ENCODE measurements at places on chromosomes 2 and 18.

DNA sequence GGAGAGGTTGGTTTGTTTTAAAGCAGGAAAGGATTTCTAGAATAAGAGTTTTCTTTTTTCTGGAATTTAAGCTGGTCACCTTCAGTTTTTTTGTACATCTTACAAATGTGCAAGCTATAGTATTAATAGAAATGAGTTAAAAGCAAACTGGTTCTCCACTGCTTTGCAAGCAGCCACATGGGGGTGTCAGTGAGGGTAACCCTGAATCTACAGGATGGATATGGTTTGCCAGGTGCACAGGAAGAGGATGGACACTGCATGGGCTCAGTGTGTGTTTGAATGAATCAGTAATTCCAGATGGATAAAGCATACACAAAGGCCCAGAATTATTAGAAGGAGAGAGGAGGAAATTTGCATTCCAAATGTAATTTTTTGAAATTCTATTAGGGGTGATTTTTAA is 89.0 kb downstream of the MAPRE2 start:
- no peak for DNase-seq

DNA sequence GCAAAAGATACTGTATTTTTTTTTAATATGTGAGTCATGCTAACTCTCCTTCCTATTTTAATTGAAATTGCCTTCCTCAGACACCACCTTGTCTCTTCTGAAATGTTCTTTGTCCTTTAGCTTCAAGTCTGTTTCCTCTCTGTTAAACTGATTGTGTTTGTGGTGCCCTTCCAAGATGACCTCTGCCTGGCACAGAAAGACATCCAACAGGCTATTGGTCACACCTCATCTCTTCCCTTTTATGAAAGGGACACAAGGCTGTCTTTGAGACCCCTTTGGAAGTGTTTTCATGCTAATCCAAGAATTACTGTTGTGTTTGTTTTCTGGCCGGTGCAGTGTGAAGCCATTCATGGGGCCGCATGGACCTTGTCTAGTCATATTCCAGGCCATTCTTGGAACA is 94.0 kb upstream of the PIK3C3 start:
- DNase-seq, result no peak

DNA sequence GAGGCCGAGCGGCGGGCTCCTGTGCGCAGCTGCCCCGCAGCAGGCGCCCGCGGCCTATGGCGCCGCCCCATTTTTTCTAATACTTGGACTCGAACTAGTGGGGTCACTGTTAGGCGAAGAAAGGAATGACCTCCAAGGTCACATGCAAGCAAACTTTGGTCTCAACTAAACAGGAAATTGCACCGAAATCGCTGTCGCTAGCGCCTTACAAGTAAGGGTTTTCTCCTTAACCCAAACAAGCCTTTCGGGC is 339 bp downstream of the ACAA2 start:
- peak; percentile 38 for DNase-seq

DNA sequence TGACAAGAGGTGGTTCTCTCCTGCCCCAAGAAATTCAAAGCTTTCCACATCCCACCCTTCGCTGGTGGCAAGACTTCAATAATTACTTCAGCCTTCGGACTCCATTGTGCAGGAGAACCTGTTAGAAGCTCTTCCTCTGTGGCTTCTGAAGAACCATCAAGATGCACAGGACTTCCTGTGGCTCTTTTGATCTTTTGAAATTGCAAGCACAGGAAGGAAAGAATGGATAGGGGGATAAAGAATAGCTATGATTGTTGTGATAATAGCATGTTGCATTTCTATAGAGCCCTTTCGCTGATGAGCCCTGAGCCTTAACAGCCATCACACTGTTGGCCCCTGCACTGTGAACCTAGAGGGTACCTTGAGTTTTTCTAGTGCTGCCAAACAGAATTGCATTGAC is 7.4 kb downstream of the EPAS1 start:
- DNase-seq, result no peak

- DNase-seq, result no peak
Observed at GRCh38 chr2:23432531-23432930, 47.6 kb downstream of the KLHL29 start.

DNA sequence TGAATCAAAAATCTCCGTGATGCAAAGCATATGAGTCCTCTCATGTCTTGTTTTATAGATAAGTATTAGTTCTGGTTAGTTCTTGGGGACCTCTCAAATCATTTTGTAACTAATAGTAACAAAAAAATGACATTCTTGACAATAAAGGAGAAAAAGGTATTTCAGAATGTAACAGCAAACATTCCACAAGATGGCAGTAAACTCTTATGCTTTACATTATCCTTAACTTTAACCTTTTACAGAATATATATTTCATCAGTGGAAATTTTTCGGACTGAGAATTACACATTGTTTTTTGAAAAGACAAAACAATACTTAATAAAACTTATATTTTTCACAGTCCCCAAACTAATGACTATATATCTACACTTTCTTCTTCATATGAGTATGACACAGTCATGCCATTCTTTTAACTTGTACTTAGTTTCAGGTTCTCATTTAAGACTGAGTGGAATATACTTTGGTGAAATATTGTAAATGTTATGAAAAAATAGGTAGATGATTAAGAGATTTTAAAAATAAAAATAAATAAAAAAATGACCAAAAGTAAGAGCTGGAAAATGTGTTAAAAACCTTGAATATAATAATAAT is 142.9 kb upstream of the NXPH2 start:
- peak; percentile 24 for DNase-seq

GRCh38 chr2:70258532-70258875 is 567 bp downstream of the PCYOX1 start:
- DNase-seq, result peak; percentile 32

DNA sequence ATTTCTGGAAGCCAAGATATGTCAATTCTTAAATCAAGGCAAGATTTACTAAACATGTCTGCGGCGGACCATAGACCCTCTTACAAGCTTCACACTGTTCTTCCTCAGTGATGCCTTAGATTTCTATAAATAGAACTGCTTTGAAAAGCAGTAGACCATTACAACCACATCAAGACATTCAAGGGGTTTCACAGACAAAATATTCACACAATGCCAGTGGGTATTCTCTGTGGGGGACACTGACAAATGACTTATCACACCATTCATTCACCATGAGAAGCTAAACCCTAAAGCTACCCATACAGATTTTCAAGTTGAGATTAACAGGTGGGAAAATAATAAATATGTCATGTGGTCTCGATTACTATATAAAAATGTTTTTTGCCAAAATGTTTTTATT is 15.9 kb upstream of the LRRTM4 start:
- no peak for DNase-seq

All from iris pigment epithelial cell (primary cell).